Anterior cingulate cortex (tissue), 58 donors: ENCODE measurements at places on chromosomes 5 and 9.

DNA sequence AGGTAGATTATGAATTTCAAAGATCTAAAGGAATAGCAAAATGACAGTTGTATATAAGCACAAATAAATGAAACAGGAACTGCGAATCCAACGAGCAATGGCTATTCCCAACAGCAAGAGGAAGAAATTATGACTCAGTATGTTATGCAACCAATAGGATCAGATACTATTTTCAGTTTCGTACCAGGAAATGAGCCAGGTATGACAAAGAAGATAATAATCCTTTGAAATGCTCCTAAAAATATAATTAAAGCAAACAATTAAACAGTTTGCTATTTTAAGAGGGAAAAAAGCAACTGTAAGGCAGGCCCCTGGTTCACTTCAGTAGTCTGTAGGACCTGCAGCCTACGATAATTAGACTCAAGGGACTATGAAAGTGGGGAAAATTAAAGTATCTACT is 58.9 kb downstream of the AUH start:
- no peak for DNase-seq

DNA sequence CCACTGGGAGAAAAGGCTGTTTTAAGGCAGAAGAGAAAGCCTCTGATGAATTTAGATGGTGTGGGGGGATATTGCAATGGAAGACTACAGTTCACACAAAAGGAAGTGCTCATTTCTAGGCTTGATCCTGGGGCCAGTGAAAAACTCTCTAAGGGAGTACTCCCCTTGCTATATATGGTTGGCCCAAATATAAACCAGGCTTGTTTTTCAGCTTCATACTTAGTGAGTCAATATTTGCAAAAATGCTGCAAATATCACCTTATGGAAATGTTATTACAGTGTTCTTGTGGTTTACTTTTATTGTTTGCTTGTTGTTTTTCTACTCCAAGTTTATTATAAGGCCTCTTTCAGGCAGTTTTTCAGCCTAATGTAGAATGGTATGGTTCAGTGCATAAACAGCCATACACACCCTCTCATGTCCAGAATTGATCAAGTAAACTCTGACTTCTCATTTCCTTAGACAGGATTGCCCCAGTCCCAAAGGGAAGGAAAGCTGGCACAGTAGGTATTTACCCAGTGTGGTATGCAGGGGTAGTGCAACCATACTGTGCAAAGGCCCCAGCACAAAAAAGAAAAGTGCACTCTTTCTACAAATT is 115.1 kb downstream of the FEM1C start:
- no peak for DNase-seq

DNA sequence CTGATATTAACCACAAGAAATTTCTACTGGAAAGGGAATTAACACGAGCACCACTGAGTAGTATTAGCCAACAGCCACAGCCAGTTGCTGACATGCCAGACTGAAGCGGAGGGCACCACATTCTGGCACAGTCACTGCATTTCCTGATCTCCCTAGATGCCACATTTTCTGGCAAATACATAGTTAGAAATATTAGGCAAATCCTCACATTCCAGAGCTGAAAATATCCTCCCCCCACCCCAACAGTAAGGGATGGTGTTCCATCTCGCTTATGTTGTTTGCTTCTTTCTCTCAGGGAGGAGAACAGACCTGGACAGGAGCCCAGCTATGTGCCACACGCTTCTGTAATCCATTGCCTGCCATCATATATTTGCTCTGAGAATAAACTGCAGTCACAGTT is 32.8 kb upstream of the MCTP1 start:
- DNase-seq, result no peak

DNA sequence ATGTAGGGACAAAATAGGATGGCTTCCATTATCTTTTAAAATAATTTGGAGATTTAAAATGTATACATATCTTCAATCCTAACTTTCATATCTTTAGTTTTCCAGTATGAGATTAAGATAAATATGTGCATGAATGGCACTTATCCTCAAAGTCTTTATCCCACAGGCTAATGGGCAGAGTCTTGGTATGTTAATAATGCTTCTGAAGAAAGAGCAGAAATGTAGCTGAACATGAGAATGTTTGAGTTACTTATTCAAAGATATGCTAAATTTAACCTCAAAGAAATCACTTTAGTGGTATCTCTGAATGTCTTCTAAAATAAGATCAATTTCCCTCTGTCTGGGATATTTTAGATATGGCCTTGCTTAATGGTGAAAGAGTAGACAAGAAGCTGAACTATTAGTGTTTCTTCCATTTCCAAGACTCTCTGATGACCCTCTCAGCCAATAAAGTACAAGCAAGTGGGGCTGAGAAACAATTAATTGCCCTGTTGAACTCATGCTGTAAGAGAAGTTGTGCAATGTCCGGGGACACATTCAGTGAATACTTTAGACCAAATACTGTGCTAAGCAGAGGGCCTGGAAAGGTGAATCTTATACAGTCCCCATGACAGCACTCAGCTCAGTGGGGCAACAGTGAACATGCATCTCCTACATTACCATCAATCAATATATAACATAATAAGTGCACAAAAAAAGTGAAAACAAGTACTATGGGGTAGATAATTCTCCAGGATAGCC is 50.0 kb upstream of the ADAMTSL1 start:
- DNase-seq, result no peak

GRCh38 chr5:180128671-180129261 is 57.2 kb upstream of the RNF130 start:
- peak; percentile 54 for DNase-seq

DNA sequence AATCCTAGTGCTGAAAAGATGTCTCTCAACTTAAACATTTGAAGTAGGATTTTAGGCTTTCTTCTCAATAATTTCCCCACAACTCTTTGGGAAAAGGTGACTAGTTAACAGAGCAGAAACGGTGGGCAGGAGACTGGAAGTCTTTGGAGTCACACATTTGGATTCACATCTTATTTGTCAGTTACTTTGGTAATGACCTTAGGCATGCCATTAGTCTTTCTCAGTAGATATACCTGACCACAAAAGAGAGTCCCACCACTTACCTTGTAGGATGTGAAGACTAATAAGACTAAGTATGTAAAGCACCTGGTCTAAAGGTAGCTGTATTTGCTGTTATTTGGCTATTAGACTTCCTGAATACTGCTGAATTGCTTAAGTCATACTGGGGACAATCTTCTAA is 35.4 kb downstream of the DAP start:
- DNase-seq, result no peak
